Stimulated activated CD8-positive, alpha-beta memory T cell treated with anti-CD3 and anti-CD28 coated beads, Interleukin-4, amount 100 ng/mL, for 24 hours (primary cell): ENCODE measurements at places on chromosomes 1 and 21.
A peak's percentile ranks its signal among the peaks of the same experiment; 100 is the strongest.

GRCh38 chr1:39720094-39720999 is 18.3 kb upstream of the PPIE start:
- DNase-seq: no peak

GRCh38 chr1:153466908-153467307 is 6.5 kb upstream of the S100A7 start:
- no peak for DNase-seq

- no peak for DNase-seq
Observed at GRCh38 chr1:113519556-113519955, 129.2 kb downstream of the MAGI3 start.

DNA sequence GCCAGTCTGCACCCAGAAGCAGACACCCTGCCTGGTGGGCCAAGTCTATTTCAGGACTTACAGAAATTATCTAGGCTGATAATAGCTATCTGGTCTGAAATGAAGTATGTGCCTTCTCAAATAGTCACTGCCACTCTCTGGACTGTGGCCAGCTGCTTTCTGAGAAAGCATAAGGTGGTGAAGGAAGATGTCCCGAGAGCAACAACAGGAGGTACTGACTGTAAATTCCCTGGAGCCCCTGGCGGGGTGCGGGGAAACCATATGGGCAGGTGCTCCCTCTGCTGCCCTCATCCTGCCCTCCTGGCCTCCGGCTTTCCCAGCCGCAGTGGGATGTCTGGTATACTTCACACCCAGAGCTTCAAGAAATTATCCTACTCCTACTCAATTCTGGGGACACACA is 86.8 kb downstream of the TGFBR3 start:
- no peak for DNase-seq

GRCh38 chr1:236638945-236639344 is 34.6 kb upstream of the HEATR1 start:
- no peak for DNase-seq

DNA sequence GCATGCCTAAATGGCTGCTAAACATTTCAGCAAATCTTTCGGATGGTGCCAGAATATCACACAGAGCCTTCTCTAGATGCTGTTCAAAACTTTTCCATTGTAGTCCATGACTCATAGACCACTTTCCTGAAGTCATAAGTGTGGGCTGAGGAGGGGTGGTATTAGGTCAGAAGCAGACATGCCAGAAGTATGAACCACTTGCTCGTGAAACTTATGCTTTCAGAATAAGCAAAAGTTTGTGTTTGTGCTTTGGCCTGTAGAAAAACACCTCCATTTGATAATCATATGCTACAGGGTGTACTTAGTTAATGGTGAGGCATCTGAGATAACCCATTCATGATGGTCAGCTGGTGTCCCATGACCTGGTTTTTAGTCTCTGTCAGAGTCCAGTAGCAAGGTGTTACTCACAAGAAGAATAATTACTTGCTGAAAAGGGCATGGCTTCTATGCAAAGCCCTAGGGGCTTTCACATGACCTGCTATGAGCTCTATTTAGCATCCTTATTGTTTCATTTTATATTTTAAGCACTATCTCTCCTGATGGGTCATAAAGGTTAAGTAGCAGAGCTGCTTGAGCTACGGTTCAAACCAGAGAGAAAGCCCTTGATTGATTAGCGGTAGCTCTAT is 183.1 kb upstream of the IVNS1ABP start:
- no peak for DNase-seq

DNA sequence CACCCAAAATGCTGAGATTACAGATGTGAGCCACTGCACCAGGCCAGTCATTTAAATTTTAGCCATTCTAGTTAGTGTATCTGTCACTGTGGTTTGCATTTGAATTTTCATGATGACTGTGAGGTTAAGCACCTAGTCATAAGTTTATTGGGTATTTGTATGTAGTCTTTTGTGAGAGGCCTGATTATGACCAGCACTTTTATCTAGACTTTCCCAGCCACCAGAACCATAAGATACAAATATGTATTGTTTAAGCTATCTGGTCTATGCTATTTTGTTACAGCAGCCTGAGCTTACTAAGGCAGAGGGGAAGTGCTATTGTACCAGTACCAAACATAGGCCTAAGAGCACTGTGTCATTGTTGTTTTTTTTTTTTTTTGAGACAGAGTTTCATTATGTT is 19.9 kb upstream of the DNAJC6 start:
- DNase-seq: no peak

GRCh38 chr1:216456682-216457081 is 33.4 kb upstream of the USH2A start:
- DNase-seq: no peak

DNA sequence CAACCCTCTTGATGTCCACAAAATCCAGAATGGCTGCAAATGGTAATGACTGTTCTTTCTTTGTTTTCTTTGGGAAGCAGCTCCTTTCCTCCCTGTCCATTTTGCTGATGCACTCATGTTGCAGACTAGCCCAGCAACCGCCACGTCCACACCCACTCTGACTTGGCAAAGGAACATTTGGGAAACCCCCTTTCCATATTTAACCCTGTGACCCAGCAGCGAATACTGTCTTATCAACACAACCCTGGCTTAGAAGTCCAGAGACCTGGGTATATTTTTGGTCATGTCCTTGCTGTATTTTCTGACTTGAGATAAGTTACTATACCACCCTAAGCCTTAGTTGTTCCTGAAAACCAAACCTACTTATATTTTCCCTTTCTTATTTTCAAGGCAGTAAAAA is 18.1 kb upstream of the SHE start:
- no peak for DNase-seq

GRCh38 chr1:168362991-168363390 is 82.3 kb downstream of the TBX19 start:
- peak; percentile 15 for DNase-seq

DNA sequence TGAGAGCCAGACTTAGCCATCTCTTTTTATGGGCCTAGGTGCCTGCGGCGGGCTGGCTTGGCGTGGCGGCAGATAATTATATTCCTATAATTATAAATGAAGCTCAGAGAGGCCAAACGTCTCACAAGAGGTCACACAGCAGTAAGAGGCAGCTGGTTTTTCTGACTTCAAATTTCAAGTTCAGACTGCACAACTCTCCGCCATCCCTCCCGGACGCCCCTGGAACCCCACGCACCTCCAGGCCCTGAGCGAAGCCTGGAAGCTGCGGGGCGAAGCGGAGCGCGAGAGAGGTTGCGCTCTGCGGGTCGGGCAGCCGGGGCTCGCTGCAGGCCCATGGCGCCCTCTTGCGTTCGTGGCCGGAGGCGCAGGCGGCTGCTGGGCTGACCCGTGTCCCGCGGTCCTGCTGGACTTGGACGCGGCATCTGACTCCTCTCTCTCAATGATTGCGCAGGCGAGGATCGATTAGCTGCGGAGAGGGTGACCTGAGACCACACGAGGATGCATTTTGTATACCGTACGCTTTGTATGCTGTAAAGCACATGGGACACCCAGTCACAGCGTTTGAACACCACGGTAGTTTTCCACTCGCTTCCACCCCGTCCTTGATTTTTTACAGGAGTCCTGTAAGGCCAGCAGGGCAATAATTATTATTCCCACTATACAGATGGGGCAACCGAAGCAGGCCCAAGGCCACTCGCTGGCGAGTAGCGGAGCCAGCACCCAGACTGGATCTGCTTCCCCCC is 272.7 kb downstream of the FOXD2 start:
- DNase-seq: peak; percentile 58

DNA sequence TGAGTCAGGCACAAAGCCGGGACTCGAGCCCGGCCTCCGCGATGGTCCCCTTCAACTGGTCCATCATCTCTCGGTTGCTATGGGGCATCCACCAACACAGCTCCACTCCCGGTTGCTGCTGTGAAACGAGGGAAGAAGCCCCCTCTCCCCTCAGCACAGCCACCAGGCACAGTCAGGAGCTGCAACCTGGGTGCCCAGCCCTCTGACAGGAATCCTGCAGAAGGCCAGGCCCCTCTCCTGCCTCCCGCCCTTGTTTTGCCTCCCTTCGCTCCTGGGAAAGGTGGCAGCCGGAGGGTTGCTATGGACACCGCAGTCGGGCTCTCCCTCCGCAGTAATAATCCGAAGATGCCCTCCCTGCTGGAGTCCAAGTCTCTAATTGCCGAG is 8.9 kb upstream of the KCNN3 start:
- no peak for DNase-seq

DNA sequence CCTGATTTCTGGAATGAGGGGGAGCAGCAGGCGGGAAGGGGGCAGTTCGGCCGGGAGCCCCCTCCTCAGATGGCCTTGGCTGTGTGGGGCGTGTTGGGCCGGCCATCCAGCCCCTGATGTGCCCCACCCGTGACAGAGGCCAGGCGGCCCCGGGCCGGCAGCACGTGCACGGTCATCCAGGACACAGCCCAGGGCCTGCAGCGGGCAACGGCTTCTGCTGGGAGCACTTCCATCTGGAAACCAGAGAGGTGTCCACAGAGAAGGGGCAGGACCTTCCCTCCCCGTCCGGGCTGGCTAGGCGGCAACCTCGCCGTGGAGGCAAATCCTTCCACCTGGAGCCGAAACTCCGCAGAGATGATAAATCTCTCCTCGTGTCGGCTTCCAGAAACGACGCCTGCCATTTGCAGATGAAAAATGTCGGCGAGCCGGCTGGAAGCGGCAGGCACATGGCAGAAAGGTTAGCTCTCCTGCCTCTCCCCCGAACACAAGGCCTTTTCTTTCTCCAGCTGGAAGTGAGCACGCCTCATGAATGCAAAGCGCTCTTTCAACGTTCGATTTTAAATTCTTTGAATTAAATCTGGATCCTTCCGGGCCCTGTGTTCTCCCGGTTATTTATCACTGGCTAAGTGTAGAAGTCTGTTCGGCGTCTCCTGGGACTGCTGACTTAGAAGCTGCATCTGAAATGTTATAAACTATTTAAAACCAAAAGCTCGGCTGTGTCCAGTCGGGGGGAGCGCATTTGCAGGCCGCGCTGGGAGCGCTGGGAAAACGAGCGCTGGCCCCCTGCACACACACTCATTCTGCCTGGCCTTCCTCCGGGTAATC is 9.4 kb upstream of the ACTRT2 start:
- DNase-seq: no peak

DNA sequence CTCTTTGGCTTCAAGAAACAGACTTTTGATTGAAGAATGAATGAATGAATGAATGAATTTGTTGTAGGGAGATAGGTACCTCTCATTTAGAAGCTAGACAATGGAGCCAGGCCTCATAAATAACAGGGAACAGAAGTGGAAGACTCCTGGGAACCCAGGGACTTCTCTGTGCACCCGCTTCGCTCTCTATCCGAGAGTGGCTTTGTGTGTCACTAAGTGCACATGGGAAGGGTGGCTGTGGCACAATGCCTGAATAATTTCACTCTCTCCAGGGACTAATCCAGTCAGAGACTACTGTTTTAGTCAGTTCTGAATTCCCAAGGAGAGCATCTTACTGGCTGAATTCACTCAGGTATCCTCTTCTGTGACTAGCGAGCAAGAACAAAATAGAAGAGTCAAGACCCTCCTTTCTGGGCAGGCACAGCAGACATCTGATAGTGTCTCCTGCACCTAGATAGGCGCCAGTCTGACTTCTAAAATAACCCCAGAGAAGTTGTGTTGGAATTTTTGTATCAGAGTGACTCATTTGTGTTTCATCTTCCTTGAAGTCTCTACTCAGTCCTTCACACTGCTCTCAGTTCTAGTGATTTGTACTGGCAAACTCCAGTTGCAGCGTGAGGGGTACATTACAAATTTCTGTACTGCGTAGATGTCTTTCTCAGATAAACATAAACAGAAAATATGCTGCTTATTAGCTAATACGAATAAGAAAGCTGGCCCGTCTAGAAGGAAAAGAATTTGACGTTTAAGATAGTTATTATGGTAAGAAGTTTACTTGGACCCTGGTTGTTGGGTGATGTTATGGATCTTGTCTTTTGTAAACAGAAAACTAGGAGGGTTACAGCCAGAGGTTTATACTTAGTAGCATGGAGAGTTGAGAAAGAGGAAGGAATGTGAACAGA is 34.0 kb downstream of the BACH1 start:
- no peak for DNase-seq

GRCh38 chr1:175208773-175209492 is 16.4 kb upstream of the KIAA0040 start:
- DNase-seq: no peak

- no peak for DNase-seq
Observed at GRCh38 chr1:59288046-59288445, 8.8 kb upstream of the FGGY start.

- no peak for DNase-seq
Observed at GRCh38 chr1:43797891-43798290, 90.6 kb downstream of the ST3GAL3 start.

DNA sequence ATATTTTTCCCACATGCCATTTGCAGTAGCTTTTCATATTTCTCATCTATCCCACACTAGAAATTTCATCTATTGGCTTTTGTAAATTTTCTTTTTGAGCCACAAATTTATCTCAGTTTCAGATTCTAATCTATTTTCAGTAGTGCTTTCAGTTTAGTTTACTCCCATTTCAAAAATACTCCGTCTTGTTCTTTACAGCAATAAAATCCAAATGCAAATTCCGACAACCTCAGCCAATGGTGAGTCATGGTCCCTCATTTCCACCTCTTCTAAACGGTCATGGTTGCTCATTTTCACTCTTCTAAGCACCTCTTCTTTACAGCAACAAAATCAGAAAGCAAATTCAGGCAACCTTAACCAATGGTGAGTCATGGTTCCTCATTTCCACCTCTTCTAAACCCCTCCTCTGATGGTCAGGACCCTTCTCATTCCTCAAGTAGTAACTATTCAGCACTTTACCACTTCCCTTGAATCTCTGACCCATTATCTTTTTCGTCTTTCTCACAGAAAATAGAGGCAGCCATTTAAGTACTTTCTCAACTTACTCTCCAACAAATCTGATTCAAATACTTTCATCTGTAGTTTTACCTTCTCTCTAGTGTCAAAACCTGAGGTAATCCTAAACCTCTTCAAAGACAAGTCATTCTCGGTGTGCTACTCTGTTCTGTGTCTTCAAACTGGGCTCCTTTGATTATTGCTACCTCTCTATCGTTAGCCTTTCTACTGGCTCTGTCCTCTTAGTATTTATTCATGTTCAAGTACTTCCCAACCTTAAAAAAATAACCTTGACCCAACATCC is 34.4 kb downstream of the C21orf91 start:
- no peak for DNase-seq

- DNase-seq: no peak
Observed at GRCh38 chr1:84379138-84379916, 19.0 kb upstream of the DNASE2B start.

GRCh38 chr1:64242895-64243756 is 39.7 kb downstream of the UBE2U start:
- DNase-seq: no peak
